ENCODE measurements at places on chromosomes 2 and 18.

DNA sequence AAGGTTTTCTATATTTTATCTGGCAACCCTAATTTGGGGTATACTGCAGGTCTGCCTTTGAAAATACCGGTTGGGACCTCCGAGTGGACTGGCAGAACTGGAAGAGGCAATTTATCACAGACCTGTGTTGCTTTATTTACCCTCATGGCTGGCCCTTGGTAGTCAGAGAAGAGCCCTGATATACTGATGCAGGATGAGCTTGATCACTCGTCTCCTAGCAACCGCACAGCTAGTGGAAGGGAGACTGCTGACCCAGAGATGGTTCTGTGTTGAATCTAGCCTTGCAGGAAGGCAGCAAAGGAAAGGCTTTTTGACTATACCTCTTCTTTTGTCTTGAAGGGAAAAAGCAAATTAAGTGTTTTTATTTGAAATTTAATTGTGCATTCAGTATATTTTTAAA lies 154.7 kb downstream of the EML6 start:
- DNase-seq = no peak

DNA sequence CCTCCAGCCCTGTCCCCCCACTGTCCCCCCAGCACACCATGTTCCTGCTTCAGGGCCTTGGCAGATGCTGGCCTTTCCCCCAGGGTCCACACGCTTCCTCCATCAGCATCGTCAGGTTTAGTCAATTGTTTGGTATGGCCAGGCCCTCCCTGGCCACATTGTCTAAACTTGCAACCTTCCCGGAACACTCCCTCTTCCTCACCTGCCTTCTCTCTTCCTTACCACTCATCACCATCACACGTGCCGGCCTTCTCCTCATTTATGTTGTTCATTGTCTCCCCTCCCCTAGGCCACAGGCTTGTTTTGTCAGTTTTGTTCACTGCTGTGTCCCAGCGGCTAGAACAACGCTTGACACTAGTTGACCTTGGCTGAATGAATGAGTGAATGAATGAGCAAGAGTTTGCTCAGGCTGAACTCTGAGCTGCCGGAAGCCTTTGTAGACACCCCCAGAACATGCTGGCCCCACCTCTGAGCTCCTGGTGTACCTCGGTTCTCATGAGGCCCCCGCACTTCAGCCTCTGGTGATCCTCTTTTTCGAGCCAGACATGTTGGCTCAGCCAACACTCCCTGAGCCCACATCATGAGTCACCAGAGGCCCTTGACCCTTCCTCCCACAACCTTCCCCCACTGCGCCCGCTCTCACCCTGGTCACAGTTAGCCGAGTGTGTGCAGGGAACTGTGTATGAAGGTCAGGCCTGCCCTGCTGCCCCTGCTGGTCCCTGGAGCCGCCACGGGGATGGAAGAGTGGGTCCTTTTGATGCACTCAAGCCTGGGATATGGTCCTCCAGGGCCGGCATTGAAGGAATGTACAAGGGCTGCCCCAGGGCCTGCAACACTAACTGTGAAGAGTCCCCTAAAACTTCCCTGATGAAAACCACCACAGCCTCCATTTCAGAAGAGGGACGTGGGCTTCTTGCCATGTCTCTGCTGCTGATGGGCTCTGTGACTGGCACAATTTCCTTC lies 57.5 kb downstream of the HS1BP3 start:
- no peak for DNase-seq

- DNase-seq = no peak
Observed at GRCh38 chr18:5982332-5982731, 87.0 kb upstream of the TMEM200C start.

GRCh38 chr2:213149294-213149875 lies 2.0 kb downstream of the IKZF2 start:
- no peak for DNase-seq

DNA sequence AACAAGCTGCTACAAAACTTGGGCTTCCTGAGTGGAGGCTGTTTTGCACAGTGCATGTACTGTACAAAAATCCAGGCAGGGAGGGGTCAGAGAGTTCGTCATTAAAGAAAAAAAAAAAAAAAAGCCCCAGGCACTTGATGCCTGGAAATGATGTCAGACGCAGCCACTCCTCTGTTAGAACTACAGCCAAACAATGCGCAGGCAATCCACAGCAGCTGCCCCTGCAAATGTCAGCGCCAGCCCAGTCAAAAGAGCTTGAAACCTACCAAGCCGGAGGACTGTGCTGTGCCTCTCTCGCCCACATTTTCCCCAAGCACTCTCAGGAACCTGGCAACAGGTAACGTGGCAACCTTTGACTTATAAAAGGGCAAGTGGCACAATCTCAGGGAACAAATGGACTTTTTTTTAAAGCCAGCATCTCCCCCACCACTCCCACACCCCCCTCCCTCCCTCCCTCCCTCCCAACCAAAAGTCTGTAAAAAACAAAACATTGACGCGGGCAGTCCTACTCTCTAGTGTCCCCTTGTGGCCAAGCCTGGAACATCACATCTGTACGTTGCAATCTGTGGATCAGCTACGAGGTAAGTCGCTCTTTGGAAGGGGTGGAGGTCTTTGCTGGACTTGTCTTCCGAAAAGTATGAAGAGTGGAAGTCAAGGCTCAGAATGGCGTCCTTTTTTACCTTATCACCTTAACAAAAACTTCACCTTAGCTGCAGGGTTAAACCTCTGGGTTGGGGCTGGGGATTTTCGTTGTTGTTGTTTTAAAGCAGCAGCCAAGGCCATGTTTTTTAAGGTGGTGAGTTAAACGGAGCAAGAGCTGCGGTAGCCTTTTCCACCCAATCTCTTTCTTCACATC lies 144.2 kb downstream of the TGIF1 start:
- DNase-seq = peak; percentile 97

DNA sequence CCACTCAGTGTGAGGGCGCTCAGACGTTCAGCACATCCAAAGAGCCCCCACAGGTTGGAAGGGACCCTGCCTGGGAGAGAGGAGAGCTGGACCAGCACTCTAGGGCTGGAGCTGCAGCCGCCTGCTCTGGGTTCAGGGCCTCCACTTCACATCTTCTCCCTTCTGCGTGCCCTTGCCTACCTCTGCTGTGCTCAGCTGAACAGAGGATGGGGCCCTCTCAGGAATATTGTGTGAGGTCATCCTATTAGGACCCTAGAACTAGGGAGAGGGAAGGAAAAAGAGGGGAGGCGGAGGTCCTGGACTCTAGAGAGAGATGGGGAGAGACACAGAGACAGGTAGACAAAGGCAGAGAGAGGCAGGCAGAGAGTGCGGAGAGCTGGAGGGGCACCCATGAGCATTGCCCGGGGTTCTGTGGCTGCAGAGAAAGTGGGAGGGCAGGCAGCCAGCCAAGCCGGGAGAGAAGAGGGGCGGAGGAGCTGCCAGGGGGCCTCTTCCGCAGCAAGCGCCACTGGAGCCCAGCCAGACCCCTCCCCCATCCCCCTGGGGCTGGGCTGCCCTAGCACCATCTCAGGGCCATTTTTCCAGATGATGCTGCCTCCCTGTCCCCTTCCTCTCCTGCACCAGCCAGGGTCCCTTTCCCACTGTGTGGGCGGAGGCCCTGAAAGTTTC lies 8.3 kb upstream of the TNS1 start:
- no peak for DNase-seq

DNA sequence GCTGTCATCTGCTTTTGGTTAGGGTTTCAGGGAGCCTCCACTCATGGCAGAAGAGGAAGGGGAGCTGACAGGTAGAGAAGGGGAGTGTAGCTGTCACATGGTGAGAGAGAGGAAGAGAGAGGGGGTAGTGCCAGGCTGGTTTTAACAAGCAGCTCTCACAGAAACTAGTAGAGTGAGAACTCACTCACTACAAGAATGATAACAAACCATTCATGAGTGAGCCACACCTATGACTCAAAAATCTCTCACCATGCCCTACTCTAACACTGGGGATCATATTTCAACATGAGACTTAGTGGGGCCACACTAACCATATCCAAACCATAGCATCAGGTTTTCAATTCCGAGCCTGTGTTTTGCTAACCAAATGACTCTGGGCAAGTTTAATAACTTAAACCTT lies 274.9 kb upstream of the VWC2L start:
- DNase-seq = no peak

Data from common myeloid progenitor, CD34-positive (primary cell).